ENCODE measurements at places on chromosomes 1 and 21.

- no peak for DNase-seq
Observed at GRCh38 chr1:22143065-22144033, at the start of gene WNT4. WNT4 (minus strand) TSS chr1:22143097; CDS start chr1:22142922, 175 bp downstream.

GRCh38 chr1:198056255-198056654 lies 100.5 kb upstream of the NEK7 start:
- no peak for DNase-seq

GRCh38 chr1:240385551-240385950 lies 226.4 kb downstream of the GREM2 start:
- DNase-seq, result no peak

DNA sequence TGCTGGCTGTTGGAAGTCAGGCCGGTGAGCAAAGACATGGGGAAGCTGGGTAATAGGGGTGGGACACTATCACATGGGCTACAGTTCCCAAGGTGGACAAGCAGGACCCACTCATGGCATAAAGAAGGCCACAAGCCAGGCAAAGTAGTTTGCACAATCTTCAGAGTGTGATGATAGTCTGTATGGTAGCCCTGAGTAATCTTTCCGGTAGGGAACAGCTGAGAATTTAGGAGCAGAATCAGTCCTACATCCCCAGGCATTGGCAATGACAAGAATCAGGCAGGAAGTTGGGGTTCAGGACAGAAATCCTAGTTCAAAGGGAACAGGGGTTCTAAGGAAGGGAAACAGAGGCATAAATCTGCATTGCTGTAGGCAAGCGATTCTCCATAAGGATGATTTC lies 23.9 kb upstream of the SPATA6 start:
- no peak for DNase-seq

GRCh38 chr1:75711846-75712245 lies 12.7 kb upstream of the ACADM start:
- DNase-seq, result no peak

DNA sequence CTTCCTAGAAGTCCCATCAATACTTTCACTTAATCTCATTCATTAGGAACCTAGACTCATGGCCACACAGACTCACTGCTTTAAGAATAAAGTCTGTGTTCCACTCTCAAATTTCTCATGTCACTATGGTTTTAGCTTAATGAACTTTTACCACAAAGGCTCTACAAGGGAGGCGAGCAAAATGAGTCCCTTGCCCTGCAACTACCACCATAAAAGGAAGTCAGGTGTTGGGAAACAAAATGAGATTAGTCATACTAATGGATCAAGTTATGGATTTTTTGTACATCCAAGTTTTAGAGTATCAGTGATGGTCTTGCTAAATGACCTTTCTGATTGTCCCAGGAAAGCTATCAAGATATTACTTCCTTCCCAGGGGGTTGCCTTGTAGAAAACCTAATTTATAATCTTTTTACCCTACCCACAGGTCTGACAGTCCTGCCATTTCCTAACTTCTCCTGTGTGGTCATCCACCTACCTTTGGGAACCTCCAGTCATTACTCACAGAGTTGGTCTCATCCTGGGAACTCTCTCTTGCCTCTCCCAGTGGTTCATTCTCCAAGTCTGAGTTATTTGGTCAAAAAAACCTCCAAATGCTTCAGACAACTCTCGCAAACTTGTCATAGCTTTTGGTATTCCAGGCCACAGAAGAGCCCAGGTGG lies 51.8 kb upstream of the SLC16A1 start:
- DNase-seq, result no peak

- DNase-seq, result no peak
Observed at GRCh38 chr1:233269656-233270055, 25.9 kb downstream of the PCNX2 start.

GRCh38 chr21:39980241-39980820 lies 113.1 kb downstream of the PCP4 start:
- no peak for DNase-seq

- no peak for DNase-seq
Observed at GRCh38 chr1:219152751-219153150, 20.9 kb upstream of the LYPLAL1 start.

- DNase-seq, result no peak
Observed at GRCh38 chr1:12294076-12294475, 64.2 kb downstream of the VPS13D start.

DNA sequence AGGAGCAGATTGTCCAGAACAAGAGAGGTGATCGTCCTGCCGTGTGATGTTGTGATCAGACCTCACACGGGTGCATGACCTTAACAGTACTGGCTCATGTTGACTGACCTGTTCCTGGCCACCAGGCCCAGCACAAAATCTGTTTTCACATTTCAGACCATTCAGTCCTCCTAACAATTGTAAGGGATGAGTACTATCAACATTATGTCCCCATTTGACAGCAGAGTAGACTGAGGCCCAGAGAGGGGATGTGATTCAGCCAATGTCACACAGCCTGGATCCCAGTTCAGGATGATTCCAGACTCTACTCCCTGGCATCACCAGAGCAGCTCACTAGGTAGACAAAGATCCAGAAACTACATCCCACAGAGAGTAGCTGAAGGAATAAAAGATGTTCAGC lies 7.4 kb upstream of the TAS1R2 start:
- no peak for DNase-seq

DNA sequence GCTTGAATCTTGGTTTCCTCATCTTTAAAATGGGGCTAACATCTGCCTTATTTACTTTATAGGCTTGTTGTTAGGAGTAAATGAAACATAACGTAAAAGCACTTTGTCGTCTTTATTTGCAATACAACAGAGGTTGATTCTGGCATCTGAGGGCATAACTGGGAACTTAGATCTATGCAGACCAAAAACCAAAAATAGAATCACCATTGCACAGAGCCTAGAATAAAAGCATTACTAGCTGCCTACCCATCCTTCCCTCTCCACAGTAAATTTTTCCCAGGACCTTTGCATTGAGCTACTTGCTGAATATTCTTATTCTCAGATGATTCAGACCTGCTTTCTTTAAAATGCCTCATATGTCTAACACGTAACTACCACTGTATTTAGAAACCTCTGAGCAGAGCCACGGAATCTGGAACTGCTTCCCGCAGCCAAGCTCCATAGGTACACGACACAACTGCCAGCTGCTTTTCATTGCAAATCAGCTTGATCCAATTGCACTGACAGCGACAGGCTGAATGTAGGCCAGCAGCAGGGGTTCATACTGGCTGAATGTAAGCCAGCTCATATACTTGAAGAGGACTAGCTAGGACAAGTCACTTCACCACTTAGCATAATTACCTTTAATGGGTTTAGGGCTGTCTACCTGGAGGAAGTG lies 33.2 kb upstream of the SERBP1 start:
- no peak for DNase-seq

GRCh38 chr1:67677408-67677807 lies 7.6 kb upstream of the GADD45A start:
- no peak for DNase-seq

GRCh38 chr21:45799765-45800338 lies 156.3 kb downstream of the PCBP3 start:
- no peak for DNase-seq

- DNase-seq, result no peak
Observed at GRCh38 chr1:59266927-59267293, 30.0 kb upstream of the FGGY start.

GRCh38 chr1:156948708-156949107 lies 28.3 kb downstream of the LRRC71 start:
- DNase-seq, result no peak

DNA sequence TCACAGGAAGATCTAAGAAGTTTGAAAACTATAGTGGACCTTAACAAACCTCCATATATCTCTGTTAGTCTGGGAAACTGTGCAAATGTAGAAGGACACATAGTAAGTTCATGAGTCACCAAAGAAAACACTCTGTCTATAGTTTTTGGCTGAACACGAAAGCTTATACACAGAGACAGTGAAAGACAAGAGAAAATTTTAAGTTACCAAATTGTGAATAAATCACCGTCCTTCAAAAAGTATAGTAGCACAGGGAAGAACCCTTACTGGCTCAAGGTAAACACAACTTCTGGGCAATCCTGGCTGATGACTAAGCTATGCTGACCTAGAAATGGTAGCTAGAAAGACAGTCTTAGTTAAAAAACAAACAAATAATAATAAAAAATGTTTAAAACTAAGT lies 1057.9 kb downstream of the AMY1C start:
- no peak for DNase-seq

DNA sequence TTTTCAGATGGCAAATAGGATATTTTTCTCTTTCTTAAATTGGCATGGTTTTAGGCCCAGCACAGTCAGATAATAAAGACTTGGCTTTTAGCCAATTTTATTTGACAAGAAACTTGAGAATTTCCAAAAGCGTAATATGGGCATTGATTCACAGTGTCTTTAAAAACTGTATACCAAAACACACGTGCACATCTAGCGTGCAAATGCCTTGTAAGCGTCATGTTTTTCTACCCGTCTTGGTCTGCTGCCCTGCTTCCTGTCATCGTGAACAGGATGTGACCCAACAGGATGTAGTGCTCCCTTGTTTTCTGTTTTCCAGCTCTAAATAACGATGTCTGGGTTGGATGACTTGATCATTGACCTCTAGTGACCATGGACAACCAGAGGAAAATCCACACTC lies 24.7 kb upstream of the SLC44A3 start:
- peak; percentile 43 for DNase-seq

GRCh38 chr1:156821801-156822200 lies 5.2 kb upstream of the SH2D2A start:
- DNase-seq, result no peak

- DNase-seq, result no peak
Observed at GRCh38 chr21:45464309-45464708, 59.3 kb downstream of the COL18A1 start.

GRCh38 chr1:211305044-211305443 lies 21.6 kb upstream of the TRAF5 start:
- no peak for DNase-seq

DNA sequence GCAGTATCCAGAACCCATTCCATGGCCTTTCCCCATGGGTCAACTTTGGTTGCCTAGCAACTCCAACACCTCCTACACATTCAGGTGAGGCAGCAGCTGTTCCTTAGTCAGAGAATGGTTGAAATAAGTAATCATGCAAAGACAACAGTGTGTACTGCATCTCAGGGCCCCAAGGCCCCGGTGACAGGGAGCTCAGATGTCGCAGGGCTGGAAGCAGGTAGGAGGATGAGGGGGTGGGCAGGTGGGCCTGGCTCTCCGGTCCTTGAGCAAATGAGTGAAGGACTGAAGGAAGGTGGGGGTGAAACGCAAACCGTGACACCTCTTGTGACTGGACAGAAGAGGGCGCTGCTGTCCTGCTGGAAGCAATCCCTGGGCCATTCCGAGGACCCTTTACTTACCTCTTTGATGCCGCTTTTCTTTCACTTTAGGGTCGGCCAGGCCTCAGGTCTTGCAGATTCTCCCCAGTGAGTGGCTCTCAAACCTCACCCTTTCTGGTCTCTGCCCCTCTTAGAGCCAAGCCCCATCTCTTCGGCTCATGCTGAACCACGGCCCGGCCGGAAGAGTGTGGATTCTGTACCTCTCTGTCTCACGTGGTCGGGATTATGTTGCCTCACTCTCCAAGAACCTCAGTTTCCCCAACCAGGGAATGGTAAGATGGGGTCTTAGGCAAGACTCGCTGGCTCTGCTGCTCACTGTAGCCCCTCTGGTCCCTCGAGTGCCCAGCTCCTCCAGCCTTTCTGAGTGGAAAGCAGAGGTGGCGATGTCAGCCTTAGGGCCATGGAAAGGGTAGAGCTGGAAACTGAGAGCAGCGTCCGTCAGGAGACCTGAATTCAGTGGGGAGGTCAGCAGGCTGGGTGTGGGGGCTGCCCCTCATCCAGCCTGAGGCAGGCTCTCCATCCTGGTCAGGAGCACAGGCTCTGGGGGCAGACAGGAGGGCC lies 5.6 kb upstream of the KCNA10 start:
- no peak for DNase-seq

DNA sequence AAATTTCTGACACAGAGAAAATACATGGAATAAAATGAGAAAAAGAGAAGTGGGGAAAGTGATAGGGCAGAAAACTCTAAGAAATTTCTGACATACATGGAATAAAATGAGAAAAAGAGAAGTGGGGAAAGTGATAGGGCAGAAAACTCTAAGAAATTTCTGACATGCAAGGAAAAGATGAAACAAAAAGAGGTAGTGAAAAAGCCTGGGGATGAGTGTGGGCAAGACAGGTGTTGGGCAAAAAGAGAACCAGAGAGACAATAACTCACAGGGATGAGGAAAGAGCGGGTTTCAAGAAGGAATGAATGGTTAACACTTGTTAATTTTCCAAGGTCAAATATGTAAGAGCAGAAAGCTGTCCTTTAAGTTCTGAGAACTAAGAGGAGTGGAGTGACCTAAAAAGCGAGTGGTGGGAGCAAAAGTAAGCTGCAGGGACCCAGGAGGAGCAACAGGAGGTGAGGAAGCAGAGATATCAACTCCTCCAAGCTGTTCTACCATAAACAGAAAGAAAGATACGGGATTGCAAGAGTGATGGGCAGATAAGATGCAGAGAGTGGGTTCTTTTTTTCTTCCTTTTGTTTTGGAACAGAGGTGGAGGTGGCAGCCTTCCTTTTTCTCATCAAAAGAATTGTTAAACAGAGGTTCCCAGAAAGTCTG lies 29.9 kb upstream of the EXO1 start:
- no peak for DNase-seq

- no peak for DNase-seq
Observed at GRCh38 chr1:228500143-228500734, 13.1 kb downstream of the RNF187 start.

DNA sequence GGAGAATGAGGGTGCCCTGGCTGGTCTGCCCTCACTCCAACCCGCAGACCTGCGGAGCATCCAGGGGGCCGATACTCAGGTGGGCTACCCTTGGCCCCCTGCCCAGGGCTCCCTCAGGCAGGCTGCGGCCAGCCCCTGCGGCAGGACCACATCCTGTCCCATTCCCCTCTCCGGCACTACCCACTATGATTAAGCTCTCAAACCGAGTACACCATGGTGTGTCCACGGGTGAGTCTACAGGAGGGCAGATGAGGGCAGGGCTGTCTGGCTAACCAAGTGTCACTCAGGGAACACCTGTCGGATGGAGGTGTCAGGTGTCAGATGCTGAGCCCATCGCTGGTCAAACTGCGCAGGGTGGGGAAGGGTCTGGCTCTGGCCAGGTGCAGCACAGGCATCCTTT lies 47.2 kb downstream of the SLC66A1 start:
- no peak for DNase-seq

DNA sequence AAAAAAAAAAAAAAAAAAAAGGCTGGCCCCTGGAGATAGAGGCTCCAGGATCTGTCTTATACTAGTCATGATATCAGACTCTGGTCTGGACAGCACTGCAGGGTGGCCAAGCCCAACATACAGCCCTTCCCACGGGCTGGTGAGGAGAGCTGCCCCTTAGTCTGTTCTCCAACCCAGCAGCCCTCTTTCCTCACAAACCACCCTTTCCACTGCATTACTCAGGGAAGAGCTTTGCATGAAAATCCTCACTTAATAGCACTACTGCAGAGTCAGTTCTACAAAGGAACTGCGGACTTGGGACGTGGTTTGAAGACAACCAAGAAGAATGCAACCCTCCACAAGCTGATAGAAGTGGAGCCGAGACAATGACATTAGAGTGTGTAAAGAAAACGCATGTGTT lies 5.7 kb downstream of the BCAR3 start:
- no peak for DNase-seq
